ENCODE measurements at places on chromosomes 5 and 9.

DNA sequence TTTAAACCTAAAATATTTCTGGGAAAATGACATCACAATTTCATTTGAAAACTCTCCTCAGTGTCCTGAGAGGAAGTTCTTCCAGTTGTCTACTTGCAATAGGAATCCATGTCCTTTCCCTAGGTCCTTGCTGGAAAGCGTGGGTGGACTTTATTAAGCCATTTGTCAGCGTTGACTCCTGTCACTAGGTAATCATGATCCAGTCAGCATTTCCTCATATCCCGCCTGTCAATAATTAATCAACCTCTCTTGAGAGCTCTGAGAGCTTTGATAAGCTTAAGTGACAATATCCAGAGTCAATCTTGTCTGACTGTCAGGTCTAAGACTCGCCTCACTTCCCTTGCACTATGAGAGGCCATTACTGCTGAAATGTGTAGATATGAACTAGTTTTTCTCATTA lies 107.2 kb upstream of the SLIT3 start:
- DNase-seq, result no peak

GRCh38 chr5:33035851-33036527 lies 324.9 kb downstream of the NPR3 start:
- DNase-seq, result no peak

- no peak for DNase-seq
Observed at GRCh38 chr5:143435210-143435657, 31.7 kb upstream of the NR3C1 start.

- DNase-seq, result no peak
Observed at GRCh38 chr5:33720176-33720575, 171.6 kb downstream of the ADAMTS12 start.

DNA sequence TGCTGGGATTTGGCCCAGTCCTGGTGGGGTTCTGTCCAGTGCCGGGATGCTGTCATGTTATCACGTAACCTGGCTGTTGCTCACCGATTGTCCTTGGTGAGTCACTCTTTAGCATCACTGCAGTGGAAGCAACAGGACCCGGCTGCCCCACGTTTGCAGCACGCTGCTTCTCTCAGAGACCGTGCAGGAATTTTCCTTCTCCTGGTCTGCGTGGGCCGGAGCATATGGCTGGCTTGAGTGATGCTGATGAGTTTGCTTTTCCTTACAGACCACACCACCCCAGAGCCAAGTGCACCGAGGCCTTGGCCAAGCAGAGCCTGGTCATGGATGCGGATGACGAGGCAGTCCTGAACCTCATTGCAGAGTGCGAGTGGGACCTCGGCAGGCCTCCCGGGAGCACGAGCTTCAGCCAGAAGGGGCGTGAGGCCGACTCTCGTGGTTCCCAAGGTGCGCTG lies 21.4 kb downstream of the CEP72 start:
- DNase-seq, result no peak

DNA sequence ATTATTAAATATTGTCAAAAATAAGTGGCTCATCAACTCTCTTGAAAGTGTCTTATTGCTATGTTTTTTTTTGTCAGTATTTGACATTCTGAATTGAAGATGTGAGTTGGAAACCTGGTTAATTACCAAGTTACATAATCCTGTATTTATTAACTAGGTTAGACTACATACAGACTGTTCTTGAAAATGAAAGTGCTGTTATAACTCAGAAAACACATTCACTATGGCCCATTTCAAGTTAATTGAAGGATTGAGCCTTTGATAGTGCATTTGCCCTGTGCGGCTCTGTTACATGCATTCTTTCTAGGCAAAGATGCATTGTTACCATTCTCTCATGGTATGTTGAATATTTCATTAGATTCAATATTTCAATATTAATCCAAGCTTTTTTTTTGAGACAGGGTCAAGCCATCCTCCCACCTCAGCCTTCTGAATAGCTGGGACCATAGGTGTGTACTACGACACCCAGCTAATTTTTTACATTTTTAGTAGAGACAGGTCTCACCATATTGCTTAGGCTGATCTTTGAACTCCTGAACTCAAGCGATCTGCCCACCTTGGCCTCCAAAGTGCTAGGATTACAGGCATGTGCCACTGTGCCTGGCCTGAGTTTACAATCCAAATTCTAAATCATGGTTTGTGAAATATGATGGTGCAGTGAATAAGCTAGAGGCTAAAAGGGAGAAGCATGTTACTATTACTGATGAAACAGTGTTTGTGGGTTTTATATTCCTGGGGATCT lies 10.0 kb downstream of the CTNNA1 start:
- DNase-seq, result no peak

- DNase-seq, result no peak
Observed at GRCh38 chr5:58818465-58818864, 235.6 kb downstream of the RAB3C start.

DNA sequence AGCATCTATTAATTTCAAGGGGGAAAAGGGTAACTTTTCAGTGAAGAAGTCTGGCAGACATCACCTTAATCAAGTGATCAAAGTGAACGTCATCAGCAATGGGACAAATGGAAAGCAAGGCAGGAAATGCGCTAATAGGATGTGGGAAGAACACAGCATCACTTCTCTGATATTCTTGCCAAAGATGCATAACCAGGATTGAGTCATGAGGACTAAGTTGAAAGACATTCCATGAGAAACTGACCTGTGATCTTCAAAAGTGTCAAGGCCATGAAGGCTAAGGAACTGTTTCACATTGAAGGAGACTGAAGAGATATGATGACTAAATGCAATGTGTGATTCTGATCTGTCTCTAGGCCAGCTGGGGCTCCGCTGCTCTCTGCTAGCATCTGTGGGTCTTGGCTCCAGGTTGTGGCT lies 92.9 kb downstream of the NDFIP1 start:
- no peak for DNase-seq

GRCh38 chr5:141508798-141509611 lies 20.1 kb downstream of the PCDHGC5 start:
- DNase-seq, result no peak

- no peak for DNase-seq
Observed at GRCh38 chr5:18533137-18533536, 898.9 kb downstream of the TAF11L14 start.

DNA sequence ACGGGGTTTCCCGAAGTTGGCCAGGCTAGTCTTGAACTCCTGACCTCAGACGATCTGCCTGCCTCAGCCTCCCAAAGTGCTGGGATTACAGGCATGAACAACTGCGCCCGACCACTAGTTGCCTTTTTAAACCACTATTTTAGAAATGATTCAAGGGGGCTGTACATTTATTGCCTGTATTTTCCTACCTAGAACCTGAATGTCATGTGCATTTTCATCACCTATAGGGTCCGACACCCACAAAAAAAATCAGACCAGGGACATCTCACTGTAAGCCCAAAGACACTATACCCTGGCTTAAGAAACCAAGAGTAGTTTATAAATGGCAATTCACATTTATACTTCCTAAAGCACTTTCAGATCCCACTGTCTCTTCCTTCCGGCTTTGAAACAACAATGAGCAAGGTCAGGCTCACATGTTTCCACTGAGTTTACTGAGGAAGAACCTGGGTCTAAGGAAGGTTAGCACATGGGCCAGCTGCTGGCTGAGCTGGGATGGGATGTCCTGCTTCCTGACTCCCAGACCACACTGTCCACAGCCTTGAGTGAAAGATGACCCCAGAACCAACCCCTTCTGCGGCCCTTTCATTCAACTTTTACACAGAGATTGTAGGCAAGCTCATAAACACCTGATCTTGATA lies 87.3 kb downstream of the SERINC5 start:
- DNase-seq, result no peak

DNA sequence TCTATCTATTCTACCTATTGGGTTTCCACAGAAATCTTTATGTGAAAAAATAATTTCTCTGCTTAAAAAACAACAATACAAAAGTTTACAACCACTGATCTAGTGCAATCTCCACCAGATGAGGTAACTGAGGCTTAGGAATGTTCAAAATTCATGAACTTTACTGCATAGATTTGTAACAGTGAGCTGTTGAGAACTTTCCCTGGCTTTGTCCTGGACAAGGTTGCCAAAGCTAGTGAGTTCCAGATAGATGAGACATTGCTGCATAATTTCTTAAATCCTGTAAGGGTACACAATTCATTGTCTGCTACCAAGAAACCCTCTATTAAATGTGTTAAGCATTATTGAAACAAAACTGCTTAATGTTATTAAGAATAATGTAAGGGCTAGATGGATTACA lies 102.7 kb downstream of the OSMR start:
- no peak for DNase-seq

GRCh38 chr5:100779669-100780375 lies 123.3 kb downstream of the ST8SIA4 start:
- DNase-seq, result no peak

- no peak for DNase-seq
Observed at GRCh38 chr5:61416010-61416409, 84.0 kb downstream of the ZSWIM6 start.

GRCh38 chr5:66515209-66515608 lies 81.0 kb upstream of the MAST4 start:
- DNase-seq, result no peak

DNA sequence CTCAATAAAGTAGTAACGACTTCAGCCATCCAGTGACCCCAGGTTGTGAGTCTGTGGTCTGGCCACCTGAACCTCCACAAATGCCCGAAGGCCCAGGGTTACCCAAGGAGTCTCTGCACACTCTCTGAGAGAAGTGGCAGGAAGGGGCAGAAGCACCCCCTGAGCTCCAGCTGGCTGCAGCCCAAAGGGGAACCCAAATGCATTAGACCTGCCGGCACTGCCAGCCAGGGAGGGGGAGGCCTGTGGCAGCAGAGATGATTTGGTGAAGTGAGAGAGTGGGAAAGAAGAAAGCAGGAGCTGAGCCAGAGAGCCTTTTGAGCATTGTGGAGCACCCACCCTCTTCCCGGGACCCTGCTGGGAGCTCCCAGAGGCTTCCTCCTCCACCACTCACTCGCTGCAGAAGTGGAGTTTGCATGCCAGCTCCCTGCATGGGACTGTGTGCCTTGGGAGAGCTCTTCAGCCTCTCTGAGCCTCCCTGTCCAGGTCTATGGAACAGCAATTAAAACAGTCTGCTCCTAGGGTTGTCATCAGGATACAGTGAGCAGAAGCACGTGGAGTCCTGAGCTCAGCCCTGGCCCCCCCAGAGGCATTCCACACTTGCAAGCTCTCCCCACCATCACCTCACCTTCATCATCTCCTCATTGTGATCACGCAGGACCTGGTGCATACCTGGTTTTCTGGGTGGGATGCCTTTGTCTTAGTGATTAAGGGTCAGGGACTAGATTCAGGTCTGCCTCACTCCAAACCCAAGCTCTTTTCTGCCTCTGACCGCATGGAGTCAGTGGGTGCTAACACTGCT lies 13.8 kb upstream of the ANGPTL2 start:
- no peak for DNase-seq

DNA sequence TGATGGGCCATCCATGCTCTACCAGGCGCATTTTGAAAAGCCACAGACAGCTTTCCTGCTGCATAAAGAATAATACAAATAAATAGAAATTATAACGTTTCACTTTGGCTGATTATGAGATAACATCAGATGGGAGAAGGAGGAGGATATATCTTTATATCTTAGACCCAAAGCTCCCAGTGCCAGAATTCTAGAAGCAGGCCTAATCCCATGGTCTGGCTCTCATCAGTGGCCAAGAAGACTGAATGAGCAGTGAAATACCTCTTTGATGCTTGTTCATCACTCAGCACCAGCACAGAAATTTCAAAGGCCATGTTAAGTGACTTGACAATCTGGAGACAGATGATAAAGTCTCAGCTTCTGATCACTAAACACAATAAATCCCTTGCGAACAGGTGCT lies 107.6 kb downstream of the PPP2R2B start:
- no peak for DNase-seq

DNA sequence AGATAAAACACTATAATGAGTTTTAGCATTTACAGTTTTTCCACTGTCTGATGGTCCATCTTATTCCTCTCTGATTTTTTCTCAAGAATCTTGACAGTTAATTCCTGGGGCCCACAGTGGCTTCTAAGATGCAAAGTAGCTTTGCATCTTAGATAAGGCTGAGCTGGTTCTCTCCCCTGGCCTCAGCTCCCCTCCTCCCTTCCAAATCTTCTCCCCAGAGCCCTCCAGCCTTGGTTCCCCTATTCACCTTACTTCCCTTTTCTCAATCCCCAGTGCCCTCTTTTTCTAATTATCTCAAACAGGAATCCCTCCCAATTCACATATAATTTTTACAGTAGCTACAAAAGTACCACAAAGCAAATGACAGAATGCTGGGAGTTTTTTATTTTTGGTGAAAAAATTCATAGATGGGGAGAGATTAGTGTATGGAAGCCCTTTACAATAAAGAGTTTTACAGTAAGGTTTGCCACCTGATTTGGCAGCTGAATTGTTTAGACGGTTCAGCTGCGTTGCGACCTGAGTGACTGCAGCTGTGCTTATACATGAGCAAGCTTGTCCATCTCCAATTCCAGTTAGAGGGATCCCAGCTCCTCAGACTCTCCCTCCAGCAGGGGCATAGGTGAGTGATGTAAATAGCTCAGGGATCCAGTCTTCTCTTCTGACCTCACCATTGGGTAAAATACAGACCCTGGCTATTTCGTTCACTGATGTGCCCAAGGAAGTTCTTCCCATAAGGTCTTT lies 51.4 kb upstream of the CKMT2 start:
- DNase-seq, result no peak

GRCh38 chr9:131590907-131591844 lies 45.9 kb downstream of the PRRT1B start:
- peak; percentile 69 for DNase-seq

DNA sequence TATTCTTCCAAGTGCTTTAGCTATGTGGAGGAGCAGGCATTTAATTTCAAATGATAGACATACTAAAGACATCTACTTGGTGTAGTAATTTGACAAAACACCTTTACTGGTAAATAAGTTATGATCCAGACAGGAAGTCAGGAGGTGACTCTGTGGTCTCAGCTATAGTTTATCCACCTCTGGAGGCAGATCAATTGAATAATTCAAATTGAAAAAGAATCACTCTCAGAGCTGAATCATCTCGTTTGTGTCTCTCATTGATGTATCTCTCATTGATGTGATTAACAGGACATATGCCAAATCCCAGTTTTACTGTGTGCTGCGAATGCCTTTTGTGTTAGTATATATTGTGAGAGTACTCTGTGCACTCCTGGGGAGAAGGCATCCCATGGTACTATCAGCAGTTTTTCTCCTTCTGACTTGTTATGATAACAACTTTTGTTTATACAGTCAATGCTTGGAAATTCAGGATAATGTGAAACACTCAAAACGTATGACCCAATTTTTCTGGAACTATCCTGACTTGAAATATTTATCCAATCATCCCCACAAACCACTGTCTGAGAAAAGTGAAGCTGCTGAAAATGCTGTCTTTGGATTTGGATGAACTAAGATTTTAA lies 48.5 kb upstream of the DAB2 start:
- DNase-seq, result no peak

DNA sequence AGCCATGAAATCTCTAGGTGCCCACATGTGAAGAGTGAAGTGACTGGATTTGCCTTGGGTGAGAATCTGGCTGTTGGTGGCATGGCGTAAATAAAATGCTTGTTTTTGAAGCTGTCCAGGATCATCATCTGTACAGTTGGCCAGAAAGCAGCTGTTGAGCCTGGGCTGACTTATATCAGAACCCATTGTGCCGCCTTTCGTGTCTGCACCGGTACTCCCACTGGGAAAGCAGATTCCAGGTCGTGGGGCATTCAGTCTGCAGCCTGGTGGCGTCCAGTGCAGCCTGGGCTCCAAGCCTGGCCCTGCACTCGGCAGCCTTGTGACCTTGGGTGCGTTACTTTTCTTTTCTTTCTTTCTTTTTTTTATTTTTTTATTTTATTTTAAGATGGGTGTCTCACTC lies 27.8 kb downstream of the PRRC2B start:
- no peak for DNase-seq

GRCh38 chr5:88792144-88792840 lies 90.7 kb downstream of the MEF2C start:
- DNase-seq, result no peak

- no peak for DNase-seq
Observed at GRCh38 chr5:6943197-6944112, 230.2 kb downstream of the TENT4A start.

- peak; percentile 33 for DNase-seq
Observed at GRCh38 chr9:135504262-135505243, 4.1 kb downstream of the MRPS2 start.

Measured in effector CD4-positive, alpha-beta T cell (primary cell).